Myocyte (in vitro differentiated cells): ENCODE measurements at places on chromosomes 4 and X. TPM values are rescaled to one million over a fixed set of nuclear protein-coding genes. Genes with fewer than 3 reads are reported as not detected.
A peak's percentile ranks its signal among the peaks of the same experiment; 100 is the strongest.

DNA sequence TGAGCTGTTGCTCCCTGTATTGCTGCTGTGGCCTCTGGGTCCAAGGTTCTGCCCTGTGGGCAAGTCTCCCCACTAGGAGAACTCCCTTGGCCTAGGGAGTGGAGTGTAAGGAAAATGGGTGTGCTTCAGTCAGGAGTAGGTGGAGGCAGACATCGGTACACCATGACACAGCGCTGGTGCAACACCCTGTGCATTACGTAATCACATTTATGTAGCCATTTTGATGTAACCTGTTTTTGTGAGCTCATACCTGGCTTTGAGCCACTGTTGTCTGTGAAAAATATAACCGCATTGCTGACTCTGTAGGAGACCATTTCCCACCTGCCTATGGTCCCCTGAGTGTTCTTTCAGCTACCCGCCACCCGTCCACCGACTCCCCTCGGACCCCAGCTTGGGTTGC lies 700.5 kb upstream of the AGA start:
- DNase-seq: no peak

DNA sequence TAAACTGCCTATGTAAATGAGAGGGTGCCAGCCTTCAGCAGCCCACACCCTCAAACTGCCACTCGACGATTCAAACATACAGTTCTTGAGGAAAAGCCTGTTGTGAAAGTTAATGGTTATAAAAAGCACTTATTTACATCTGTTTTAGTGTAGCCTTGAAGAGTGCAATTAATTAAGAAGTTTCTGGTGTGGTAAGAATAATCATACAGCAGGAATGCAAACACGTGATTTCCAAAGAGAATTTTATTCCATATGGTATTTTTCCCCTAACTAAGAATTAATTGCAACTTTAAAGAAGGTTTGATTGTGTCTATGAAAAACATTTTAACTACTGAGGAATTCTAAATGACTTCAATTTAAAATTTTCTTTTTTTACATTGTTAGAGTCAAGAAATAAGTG lies 176.3 kb upstream of the PITX2 start:
- DNase-seq: no peak

Gene LEF1
- 3.0 and 7.3 TPM in 2 replicates for total RNA-seq

- DNase-seq: peak; percentile 1
Measured at GRCh38 chrX:137426695-137427425, 139.1 kb upstream of the ZIC3 start.

GRCh38 chr4:37625499-37625898 lies 60.7 kb downstream of the RELL1 start:
- no peak for DNase-seq

GRCh38 chr4:47837094-47837907 lies 566 bp downstream of the CORIN start:
- peak; percentile 20 for DNase-seq

Gene CSAG3
- total RNA-seq: not detected in 2 replicates

DNA sequence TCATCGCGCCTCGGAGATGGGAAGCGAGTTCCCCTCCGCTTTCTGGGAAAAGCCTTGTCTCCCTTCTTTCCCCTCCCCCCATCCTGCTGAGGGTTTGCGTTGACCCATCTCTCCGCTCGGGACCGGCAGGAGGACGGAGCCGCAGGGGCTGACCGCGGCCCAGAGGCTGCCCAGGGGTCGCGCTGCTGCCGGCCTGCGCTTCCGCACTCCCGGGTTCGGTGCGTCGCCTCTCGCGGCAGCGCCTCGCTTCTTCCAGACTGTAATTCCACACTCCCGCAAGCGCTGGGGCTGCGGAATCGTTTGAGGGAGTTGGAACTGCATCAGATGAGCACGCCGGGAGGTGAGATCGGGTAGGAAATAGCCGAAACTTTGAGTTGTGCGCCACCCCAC lies 88.3 kb downstream of the BCOR start:
- DNase-seq: no peak

- DNase-seq: peak; percentile 61
Measured at GRCh38 chr4:52869656-52870055, 7.5 kb downstream of the RASL11B start.

Gene SPANXN3
- not detected in 2 replicates for total RNA-seq

DNA sequence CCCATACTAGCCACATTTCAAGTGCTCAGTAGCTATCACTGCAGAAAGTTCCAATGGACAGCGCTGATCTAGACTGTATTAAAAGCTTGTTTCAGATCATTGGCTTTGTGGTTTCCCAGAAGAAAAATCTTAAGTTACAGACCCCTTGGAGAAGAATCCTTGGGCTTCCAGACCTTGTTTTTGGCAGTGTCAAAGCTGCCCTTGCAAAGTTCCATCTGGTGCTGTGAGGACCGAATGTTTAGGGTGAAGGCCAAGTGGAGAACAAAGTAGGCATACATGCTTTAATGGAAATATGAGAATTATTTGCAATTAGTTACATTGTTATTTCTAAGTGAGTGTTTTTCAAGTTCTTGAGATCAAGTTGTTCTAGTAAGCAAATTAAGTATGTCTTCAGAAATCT lies 144.7 kb downstream of the FRMPD4 start:
- DNase-seq: no peak

- no peak for DNase-seq
Measured at GRCh38 chr4:57219431-57219830, 109.2 kb upstream of the IGFBP7 start.

Gene SHROOM4
- total RNA-seq: not detected in 2 replicates

Gene RHOXF1
- total RNA-seq: not detected in 2 replicates

DNA sequence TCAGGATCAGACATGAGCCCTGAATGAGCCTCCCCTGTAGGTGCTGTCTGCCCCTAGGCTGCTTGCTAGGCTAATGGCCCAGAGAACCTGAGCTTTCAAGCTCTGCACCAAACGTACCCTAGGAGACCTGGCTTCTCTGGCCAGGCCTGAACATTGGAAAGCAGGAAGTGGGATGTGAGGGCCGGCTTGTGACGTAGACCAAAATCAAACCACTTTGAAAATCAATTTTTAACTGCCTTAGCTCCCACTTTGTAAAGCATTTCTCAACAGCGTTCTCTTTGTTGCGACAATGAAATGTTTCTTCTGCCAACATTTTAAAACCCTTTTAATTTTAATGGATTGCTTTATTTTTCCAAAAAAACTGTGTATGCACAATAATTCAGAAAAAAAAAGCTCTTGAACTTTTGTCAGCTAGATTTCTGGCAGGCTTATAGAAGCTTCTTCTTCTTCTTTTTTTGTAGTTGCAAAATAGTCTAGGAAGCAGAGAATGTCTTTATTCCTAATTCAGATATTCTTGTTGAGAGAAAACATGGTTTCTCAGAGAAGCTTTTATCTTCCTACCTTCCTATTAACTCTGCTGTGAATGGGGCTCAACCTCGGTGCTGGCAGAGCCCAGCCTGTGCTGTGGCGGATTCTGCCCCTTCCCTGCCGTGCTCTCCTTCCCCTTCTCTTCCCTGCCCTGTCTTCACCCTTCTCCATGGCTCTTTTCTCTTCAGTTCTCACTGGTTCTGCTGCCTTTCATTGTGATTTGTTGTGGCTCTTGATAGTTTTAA lies 145.2 kb upstream of the SFRP2 start:
- DNase-seq: no peak

Gene PSAPL1
- not detected in 2 replicates for total RNA-seq

Gene SH3BP2
- total RNA-seq: 24.9 and 31.1 TPM in 2 replicates

Gene DUSP21
- not detected in 2 replicates for total RNA-seq

GRCh38 chr4:95092766-95093165 lies 335.0 kb downstream of the BMPR1B start:
- peak; percentile 32 for DNase-seq

DNA sequence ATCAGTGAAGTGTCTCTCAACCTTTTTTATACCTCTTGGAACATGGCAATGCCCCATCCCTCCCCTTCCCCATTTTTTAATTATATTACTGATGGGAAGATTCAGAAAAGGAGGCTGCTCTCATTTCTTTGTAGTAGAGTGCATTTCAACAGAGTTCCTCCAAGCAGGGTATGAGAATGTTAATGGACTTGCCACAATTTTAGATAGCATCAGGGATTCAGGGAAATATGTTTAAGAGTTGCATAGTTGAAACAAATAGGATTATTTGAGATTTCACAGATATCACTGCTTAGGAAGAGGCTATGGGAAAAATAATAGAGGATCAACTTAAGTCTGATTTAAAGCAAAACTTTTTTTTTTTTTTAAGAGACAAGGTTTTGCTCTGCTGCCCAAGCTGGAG lies 46.2 kb downstream of the DIPK2B start:
- DNase-seq: no peak

Gene NOX1
- total RNA-seq: 0.10 and 0.11 TPM in 2 replicates

Gene PTPN13
- under 0.01 and 0.05 TPM in 2 replicates for total RNA-seq

Gene WAS
- total RNA-seq: 0.19 TPM in 1 of 2 replicates, not detected in the other

DNA sequence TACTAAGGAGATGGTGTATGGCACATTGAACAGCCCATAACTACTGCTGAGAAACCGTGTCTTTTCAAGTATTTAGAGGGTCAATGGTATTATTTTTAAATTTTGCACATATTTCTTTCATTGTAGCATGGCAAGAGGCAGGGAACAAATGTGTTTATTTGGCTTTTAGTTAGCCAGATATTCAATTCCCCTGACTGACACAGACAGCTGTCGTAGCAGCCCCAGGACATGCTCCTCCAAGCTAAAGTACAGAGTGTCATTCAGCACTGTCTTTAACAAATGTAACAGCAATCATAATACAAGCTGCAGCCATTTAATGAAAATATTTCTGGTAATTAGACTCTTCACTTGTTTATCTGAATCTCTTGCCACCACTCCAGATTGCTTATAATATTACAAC lies 687.1 kb downstream of the KLHL13 start:
- no peak for DNase-seq

DNA sequence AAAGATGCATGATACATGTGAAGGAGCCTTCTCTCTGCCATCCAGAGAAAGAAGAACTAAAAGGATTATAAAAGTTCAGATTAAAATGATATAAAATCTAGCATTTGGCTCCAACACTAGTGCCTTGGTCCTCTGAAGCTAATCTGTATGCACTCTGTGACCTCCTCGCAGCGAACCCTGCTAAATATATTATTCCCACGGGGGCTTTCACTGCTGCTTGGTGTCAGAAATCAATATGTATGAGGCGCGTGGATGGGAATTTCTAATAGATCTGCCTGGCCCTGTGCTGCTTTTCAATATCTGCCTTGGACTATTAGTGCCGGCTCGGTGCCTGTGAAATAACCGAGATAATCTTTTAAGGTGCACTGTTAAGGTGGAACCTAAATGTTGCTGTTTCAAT lies 69.7 kb downstream of the CXXC4 start:
- no peak for DNase-seq

DNA sequence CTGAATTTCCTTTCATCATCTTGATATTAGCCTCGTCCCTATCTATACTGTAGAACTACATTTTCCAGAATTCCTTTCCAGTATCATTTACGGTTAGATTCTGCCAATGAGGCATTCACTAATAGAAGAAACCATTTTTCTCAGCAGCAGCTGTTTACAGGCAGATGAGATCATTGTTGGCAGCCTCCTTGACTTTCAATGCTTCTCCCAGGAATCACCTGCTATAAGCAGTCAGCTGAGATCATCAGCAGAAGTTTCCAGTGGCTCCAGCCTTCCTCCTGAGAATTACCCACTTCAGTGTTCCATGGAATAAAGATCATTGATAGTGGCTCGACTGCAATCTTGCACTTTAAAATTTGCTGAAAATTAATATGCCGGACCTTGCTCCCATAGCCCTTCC lies 157.3 kb upstream of the TET2 start:
- peak; percentile 86 for DNase-seq

Gene TDO2
- total RNA-seq: 0.99 and 3.1 TPM in 2 replicates

DNA sequence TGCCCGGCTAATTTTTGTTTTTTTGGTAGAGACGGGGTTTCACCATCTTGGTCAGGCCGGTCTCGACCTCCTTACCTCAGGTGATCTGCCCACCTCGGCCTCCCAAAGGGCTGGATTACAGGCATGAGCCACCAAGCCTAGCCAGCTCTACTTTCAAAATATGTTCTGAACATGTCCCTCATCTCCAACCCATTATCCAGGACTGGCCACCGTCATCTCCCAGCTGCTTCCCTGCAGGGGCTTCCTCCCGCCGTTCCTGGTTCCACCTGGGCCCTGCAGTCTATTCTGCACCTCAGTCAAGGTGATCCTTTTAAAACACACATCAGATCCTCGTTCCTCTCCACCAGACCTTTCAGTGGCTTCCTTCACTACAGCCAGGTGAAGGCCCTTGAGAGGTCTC lies 80.9 kb upstream of the NKX1-1 start:
- no peak for DNase-seq

- no peak for DNase-seq
Measured at GRCh38 chr4:41012293-41012692, 202.0 kb downstream of the APBB2 start.

- DNase-seq: no peak
Measured at GRCh38 chr4:121597346-121597934, 99.3 kb downstream of the ANXA5 start.
